ENCODE measurements at places on chromosomes 12 and 14.

DNA sequence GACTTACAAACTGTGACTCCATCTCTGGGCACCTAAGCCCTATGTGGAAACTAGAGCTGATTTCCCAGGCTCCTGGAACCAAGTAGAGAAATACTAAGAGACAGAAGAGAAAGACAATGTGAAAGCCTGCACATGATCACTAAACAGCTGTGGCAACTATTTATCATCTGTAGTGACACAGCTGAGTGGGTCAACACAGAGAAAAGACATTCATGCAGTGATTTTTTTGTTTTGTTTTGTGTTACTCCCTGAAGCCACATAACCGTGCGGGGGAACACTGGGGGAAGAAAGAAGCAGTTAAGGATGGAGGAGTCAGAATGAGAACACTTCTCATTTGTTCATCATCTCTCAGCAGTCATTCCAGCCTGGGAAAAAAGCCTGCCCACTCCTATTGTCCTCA lies 1.5 kb downstream of the PRR4 start:
- DNase-seq, result no peak

DNA sequence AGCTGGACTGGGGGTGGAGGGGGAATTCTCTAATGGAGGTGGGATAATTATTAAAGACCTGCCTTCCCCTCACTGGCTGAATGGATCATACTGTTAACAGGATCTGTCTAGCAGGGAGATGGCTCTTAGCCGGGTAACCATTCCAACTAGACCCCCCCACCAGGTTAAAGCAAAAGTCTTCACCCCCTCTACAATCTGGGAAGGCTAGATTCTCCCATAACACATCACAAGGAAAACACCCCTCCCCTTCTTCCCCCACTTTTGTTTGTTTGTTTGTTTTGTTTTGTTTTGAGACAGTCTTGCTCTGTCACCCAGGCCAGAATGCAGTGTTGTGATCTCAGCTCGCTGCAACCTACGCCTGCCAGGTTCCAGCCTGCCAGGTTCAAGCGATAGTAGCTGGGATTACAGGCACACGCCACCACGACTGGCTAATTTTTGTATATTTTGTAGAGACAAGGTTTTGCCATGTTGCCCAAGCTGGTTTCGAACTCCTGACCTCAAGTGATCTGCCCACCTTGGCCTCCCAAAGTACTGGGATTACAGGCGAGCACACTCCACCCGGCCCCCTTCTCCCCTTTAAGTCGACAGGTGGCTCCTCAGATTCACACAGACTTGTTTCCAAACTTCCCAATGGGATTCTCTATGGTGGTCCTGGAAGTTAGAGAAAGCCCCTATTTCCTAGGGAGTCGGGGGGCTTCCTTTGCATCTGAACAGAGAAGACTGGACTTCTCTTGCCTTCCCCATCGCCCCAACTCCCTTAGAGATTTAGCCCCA lies 3.5 kb upstream of the BAZ2A start:
- DNase-seq, result no peak

GRCh38 chr14:105489542-105490266 lies 1.3 kb upstream of the TEDC1 start:
- peak; percentile 92 for DNase-seq

- DNase-seq, result peak; percentile 3
These were observed 8.1 kb downstream of the SPATS2 start for GRCh38 chr12:49375406-49375805.

- no peak for DNase-seq
These were observed 59.4 kb downstream of the BCL11B start for GRCh38 chr14:99212646-99213045.
